ENCODE measurements at places on chromosomes 4 and X. TPM values are rescaled to one million over a fixed set of nuclear protein-coding genes. Genes with fewer than 3 reads are reported as not detected.

Gene CT45A2
- not detected for total RNA-seq

Gene MAGEB2
- not detected for total RNA-seq

DNA sequence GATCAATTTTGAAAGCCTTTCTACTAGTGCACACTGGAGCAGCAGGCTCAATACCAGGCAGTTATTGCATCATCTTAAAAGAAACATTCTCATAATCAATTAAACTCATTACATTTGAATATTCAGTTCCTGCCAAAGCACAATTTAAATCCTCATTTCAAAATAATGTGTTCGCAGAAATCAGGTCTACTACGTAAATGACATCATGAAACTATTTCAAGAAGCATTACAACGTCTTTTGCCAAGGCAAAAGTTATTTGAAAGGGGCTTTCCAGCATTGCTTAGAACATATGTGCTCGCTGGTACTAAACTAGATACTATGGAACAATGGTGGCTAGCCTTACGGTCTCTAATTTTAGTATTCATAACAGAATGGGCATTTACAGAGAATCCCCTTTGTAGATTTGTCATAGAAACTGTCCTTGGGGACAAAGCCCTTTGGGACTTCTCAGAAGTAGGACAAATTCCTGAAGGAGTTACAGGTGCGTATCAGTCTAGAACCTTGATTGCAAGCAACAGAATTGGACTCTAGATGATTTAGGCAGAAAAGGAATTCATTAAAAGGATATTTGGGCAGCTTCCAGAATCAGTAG lies 27.6 kb upstream of the HUWE1 start:
- DNase-seq, result no peak

Gene BTC
- total RNA-seq, result 8.3 TPM

DNA sequence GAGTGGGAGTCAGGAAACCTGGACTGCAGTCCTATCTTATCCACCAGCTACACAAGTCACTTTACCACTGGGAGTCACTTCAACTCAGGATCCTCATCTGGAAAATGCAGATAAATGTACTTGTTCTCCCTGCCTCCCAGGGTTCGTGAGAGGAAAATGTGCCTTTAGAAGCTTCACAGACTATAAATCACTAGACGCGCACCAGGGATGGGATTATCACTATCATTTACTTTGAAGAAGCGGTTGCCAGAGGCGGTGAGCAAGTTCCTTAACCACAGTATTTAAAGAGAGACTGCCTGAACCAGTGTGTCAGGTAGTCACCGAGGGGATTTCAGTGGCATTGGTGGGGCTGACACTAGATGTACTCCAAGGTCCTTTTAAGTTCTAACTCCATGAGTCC lies 219.5 kb downstream of the HS6ST2 start:
- DNase-seq, result no peak

DNA sequence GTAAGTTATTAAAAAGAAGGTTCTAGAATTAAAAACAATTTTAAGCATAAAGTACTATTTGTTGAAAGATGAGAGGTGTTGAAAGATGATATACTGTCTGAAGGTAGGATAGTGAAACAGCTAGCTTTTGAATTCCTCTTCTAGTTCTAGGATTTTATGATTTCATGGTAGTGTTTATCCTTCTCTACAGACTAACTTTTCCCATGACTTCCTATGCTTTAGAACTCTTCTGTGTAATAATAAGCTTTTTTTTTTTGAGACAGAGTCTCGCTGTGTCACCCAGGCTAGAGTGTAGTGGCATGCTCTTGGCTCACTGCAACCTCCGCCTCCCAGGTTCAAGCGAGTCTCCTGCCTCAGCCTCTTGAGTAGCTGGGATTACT lies 96.0 kb upstream of the NUDT6 start:
- DNase-seq, result no peak

- DNase-seq, result no peak
These were observed 369.7 kb downstream of the BCOR start for GRCh38 chrX:39728025-39728424.

DNA sequence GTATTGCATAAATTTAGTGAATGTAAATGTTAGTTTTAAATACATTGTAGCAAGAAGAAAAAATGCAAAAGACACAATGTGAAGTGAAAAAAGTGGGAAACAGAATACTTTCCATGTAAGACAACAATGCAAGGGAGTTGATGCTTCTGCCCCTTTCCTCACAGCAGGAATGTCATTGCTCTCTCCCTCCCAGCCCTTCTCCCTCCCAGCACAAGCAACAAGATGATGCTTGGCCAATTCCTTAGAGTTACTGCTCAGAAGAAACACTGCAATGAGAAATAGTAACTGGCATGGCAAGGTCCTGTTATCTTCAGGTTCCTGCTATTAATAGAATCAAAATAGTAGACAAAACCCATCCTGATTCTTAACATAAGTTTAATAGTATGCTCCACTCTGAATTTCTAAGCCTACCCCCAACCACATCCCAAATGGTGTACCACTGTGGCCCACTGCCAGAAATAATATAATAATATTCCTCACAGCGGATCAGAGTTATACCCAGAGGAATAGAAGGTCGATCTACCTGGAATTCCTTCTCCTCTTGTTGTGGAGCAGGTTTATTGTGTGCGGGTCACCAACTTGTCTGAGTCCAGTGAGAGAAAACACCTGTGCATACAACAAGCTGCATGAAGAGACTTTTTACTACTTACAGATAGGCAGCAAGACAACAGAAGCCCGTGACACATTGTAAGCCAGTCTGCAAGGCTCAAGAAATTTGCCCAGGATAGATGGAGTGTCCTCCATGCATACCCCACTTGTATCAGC lies 69.8 kb upstream of the SLC7A11 start:
- DNase-seq, result no peak

Gene ASB12
- total RNA-seq, result 2.1 TPM

DNA sequence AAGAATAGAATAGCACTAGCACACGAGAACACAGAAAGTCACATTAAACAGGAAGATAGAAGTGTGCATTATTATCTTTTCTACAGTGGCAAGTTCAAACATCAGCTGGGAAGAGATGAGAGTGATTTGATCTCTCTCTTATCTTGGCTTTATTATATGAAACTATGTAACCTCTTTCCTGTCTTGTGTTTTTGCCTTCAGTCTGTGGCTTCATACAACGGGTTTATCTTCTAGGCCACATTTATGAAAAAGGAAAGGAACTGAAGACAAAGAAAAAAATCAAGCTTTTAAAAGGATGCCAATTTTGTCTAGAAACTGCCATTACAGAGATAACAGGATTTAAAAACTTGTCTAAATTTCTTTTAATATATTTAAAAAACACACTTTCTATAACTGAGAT lies 983.6 kb downstream of the RPA4 start:
- no peak for DNase-seq

DNA sequence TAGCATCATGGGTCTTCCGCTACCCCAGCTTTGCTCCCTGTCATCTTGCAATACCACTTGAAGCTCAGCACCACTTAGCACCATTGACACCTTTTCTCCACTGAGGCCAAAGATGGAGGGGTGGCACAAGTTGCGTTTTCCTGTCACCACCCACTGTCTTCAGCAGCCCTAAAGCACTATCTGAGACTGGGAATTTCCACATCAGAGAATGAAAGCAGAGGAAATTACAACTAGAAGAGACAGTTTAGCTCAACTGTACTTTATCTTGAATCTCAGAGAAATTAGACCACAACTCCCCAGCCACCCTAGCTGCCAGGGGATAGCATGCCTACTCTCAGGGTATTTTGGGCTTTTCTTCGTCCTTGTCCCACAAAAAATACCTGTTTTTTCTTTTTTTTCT lies 111.0 kb downstream of the DDIT4L start:
- DNase-seq, result no peak

DNA sequence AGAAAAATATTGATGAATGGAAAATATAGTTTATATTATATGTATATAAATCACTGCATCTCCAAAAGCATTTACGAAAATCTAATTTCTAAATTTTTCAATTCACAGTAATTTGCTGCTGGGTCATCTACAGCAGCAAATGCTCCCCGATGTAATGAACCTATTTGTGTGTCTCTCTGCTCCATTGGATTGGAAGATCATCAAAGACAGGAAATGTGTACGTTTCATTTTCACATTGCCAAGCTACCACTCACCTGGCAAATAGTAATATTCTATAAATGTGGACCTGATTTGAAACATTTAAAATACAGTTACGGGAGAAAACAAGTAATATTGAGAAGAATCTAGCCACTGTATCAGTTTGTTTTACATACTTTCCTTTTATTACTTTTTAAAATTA lies 317.7 kb downstream of the PAPSS1 start:
- no peak for DNase-seq

DNA sequence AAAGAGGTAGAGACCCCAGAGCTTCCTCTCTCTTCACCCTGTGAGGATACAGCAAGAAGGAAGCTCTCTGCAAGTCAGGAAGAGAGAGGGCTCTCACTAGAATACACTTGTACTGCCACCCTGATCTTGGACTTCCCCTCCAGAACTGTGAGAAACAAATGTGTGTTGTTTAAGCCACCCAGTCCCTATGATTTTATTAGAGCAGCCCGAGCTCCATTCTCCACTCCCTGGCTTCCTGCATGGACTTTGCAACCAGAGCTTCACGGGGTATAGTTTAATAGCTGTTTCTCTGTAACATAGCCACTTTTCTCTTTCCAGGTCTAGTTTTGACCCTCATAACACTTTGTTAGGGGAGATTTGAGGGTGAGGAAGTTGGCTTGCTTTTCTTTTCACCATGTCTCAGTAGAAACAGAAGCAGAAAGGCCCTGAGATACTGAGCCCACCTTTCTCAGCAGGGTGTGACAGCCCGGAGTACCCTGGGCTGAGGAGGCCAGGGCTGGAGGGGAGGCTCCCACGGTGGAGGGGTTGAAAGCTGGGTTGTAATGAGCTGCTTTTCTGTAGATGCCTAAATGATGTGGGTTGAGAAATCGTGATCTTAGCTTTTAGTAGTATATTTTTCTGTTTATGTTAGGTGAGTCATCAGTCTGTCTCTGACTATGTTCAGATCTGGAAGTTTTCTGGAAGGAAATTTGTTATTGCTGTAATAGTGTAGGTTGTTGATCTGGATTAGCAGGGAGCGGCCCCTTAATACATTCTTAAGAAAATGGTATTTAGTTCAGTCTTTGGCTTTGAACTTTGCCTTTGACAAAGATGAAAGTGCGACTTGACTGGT lies 118.6 kb downstream of the PTTG2 start:
- no peak for DNase-seq

DNA sequence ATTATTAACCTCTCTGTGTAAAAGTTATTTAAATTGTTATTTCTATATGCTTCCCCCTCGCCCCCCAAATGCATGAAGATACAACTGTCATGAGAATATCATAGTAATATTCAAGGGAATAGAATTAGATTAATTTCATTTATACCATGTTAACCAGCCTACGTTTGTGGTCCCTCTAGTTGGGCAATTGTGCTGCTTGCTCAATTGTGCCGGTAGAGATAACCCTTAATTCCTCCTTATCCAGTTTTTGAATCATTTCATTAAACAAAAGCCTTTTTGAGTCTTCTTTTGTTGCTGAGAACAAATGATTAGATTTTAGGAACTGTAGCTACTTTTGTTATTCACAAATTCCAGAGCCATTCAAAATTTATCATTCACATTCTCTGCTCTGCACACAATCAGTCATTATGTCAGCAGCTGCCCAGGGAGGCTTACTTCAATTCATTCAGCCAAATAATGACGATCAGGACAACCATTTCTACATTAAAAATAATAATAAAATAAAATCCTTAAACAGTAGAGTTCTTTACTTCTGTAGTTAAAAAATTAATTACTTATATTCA lies 98.1 kb downstream of the ADGRL3 start:
- DNase-seq, result no peak

Gene PRKX
- total RNA-seq, result 15.2 TPM

DNA sequence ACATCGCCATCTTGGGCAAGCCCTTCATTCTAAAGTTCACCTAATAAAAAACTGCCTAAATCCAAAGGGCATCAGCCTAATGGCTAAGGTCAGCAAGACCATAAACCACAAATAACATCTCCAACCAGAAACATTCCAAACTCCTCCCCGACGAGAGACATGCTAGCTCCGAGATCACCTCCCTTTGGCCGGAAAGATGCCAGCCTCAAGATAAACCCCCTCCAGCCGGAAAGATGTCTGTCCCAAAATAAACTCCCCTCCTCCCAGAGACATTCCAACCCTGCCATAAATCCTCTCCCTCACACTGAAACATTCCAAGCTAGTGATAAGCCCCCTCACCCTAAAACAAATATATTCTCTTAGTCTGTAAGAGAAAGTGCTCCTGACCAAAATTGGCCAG lies 13.3 kb upstream of the DYNLT3 start:
- no peak for DNase-seq

DNA sequence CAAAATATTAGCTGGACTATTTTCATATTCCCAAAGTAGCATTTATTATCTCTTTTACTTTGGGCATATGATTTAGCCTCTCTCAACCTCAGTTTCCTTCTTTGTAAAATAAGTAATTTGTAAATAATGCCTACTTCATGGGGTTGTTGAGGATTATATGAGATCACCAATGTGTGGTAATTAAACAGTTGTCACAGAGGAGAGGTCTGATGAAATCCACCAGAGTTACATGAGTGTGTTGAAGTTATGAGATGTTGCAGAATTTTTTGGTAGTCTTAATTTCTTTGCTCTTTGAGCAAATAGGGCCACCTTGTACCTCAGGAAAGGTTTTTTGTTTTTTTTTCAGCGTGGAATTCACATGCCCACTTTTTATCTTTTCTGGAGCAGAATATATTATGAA lies 1.4 kb downstream of the COX7B start:
- DNase-seq, result no peak

Gene HOPX
- total RNA-seq, result 24.1 TPM

Measured in ureter (tissue), 1 donor.